Stimulated activated CD4-positive, alpha-beta T cell treated with anti-CD3 and anti-CD28 coated beads, Interleukin-1b, Interleukin-23, amount 100 ng/mL, for 24 hours (primary cell): ENCODE measurements at places on chromosomes 12 and 14.

- no peak for DNase-seq
Measured at GRCh38 chr12:9977916-9978315, 6.7 kb downstream of the CLEC12A start.

DNA sequence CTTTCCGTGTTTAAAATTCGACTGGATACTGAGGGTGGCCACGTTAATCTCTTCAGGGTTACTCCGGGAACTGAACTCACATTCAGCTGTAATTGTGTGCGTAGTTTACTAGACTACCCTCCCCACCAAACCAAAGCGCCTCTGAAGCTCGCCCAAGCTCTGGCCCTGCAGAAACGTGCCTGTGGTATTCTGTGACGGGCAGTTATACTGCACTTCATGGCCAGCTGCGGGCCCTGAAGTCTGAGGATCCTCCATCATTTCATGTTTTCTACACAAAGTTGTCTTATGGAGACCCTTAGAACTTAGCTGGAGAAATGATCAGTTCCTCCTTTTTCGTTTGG is 688 bp downstream of the ZNF26 start:
- no peak for DNase-seq

DNA sequence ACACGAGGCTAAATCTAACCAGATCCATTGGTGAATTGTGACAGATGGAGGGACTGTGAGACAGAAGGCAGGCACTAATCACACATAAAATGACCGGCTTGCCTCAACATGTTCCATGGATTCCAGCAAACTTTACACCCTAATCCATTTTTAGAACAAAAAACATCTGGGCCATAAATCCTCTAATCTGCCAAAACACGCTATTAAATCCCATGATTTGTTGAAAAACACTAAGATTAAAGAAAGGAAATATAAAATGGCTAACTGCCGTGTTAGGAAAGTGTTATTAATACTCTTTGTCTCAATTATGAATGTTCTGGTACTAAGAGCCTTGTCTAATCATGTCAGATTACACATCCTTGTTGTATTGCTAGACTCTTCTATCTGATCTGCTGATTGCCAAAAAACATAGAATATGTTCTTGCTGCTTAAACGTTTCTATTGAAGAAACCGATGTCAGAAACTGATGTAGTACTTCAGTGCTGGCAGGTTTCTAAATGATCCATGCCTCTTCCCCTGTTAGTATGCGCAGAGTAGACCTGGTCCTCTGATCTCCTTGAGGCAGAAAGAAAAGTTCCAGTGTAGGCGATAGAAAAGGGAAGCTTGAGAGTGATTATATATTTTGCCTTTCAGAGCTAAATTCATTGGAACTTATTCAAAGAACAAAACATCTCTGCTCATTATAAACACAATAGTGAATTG is 384.9 kb downstream of the SOX5 start:
- no peak for DNase-seq

GRCh38 chr12:92030618-92031017 is 115.0 kb downstream of the BTG1 start:
- no peak for DNase-seq

GRCh38 chr14:76761960-76762410 is 717 bp downstream of the VASH1 start:
- no peak for DNase-seq

DNA sequence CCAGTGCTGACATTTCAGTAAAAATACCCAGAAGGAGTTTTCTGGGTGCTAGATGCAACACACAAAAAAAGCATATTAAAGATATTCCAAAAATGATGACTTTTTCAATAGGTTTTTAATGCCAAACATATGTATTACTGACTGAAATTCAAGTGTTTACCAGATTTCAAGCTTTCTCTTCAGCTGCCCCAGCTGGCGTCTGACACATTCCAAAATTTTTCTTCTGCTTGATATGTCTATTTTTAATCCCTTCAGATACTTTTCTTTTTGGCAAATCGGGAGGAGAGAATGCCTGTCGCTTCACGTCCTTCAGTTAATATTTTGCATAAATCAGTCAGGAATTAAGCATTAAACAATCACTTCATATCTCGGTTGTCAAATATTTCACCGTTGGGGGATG is 7.1 kb upstream of the CCDC60 start:
- no peak for DNase-seq

DNA sequence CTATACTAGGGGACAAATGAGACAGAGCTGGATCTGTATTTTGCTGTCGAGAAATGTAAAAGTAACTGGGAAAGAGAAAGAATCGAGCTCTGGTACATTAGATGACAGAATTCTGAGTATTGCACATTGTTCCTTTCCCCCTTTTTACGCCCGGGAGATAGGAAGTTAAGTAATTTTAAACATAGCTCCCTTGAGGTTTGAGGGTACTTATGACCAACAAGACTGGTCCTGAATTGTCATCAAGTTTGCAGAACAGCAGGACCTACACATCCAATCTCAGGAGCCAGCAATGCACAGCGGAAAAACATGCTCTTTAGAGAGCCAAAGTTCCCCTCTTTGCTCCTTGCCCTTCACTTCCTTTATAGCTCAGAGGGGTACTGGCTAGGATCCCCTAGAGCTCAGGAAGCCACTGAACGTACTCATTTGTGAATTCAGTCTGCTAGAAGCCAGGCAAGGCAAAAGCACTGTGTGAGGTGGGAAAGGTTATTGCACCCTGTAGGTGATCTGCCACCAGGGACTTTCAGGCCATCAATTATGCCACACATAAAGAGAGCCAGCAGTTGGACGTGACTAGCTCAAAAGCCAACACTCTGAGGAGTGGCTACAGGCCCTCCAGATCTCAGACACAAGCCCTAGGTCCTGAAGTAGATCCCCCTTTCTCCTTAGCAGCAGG is 333.8 kb downstream of the KCNH5 start:
- DNase-seq, result no peak

DNA sequence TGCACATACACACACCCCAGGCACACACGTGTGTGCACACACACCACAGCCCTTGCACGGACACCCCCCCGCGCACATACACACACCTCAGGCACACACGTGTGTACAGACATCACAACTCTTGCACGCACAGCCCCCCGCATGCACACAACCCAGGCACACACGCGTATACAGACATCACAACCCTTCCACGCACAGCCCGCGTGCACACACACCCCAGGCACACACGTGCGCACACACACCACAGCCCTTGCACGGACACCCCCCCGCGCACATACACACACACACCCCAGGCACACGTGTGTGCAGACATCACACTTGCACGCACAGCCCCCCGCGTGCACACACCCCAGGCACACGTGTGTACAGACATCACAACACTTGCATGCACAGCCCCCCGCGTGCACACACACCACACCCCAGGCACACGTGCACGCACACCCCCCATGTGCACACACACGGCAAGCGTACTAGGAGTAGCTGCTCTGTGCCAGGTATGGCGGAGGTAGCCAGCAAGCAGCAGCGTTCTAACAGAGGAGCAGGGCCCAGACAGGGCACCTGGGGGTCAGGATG is 18.2 kb upstream of the ANKLE2 start:
- no peak for DNase-seq

- DNase-seq, result no peak
Measured at GRCh38 chr14:104520620-104521410, 58.7 kb upstream of the C14orf180 start.

DNA sequence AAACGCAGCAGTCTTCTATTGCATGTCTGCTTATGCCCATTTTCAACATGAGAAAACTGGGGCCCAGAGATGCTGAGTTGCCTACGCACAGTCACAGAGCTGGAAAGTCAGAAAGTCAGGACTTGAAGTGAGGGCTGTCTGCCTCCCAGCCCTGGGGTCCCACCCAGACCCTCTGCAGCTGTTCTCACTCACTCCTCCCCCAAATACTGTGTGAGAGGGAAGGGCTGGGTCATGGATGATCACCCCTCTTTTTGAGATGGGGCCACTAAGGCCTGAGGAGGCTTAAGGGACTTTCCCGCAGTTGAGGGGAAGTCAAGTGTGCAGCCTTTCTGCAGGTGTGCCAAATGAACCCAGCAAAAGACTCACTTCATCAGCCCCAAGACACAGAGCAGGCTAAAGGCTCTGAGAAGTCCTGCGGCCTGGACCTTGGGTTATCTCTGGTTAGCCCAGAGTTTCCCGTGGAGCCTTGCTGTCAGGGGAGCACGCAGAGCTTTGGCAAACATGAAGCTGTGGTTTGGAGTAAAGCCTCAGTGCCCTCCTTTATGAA is 18.7 kb downstream of the DTX1 start:
- no peak for DNase-seq

DNA sequence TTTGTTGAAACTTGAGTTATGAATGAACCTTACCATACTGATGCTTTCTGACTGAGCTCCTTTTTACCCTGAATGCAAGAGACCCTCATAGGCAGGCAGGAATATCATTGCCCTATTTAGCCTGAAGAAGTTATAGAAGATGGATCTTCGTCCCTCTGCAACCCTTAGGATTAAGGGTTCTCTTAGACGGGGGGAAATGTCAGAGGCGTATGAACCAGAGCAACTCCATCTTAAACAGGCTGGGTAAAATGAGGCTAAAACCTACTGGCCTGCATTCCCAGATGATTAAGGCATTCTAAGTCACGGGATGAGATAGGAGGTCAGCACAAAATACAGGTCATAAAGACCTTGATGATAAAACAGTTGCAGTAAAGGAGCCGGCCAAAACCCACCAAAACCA is 7.5 kb downstream of the ATF1 start:
- DNase-seq, result no peak

DNA sequence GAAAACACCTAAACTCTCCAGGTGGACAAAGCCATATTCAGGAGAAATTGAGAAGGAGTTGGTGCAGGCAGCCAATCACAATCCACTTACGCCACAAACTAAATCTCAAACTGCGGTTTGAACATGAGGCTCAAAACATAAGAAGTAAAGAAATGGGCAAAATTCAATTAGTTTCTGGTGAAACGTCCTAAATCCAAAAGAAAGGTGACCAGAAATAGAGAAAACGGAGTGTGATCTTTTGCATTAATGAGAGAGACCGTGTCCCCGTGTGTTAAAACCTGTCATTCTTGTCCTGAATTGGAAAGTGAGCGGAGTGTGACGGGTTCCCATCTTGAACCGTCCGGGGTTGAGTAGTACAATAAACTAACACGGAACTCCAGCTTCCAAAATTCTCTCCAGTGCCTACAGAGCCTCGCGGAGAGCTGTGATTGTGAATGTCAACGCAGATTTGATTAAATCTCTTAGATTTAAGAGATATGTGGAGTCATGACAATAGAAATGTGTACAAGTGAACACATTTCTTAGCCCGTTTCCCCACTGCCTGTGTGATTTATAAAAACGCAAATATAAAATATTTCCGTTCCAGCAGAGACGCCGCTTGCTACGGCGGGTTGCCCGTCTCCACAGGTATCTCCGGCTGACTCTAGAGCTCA is 595 bp upstream of the METAP2 start:
- DNase-seq, result no peak

GRCh38 chr14:103372552-103373304 is 12.5 kb upstream of the MARK3 start:
- DNase-seq, result no peak

- DNase-seq, result no peak
Measured at GRCh38 chr12:61272441-61272840, 987.8 kb upstream of the USP15 start.

- DNase-seq, result no peak
Measured at GRCh38 chr14:30445011-30445793, 113.8 kb upstream of the G2E3 start.

DNA sequence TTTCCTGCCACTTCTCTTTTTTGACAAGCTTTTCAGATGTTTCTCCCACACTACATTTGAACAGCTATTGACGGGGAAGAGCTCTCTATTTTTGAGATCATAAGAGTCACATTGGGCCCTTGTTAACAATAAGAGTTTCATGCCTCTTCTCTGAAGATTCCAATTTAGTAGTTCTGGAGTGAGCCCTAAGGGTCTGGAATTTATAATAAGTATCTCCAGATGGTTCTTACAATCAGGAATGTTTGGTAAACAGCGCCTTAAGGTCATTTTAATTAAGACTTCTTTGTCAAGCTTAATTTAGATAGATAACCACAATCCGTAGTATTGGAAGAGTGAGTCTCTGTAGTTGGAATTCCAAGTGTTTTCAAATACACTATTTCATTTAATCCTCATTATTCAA is 60.6 kb upstream of the HECTD1 start:
- no peak for DNase-seq

- no peak for DNase-seq
Measured at GRCh38 chr12:1676043-1676442, 14.8 kb upstream of the ADIPOR2 start.

DNA sequence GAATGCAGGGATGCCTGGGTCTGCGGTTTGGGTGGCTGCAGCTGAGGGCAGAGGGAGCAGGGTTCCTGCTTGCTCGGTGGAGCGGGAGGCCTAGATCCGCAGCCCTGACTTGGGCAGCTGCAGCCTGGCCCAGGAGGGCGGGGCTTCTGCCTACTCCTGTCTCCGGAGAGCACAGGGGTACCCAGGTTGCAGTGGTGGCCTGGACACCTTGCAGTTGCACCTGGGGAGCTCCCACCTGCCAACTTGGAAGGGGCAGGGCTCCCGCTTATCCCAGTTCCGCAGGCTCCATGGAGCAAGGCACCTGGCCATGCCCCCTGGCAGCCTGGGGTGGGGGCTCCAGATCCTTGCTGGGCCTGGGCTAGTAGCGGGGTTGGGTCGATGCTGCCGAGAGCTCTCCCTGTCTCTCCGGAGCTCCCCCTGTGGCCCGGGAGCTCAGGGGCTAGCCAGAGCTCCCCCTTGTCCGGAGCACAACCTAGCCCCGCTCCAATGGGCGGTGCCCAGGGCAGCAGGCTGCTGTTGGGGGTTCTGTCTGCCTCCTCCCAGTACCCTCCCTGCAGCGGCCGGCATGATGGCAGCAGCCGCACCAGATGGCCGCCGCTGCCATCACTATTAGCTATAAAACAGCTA is 136.4 kb downstream of the PTPRR start:
- no peak for DNase-seq

GRCh38 chr12:1391722-1392121 is 202.7 kb downstream of the FBXL14 start:
- DNase-seq, result no peak

DNA sequence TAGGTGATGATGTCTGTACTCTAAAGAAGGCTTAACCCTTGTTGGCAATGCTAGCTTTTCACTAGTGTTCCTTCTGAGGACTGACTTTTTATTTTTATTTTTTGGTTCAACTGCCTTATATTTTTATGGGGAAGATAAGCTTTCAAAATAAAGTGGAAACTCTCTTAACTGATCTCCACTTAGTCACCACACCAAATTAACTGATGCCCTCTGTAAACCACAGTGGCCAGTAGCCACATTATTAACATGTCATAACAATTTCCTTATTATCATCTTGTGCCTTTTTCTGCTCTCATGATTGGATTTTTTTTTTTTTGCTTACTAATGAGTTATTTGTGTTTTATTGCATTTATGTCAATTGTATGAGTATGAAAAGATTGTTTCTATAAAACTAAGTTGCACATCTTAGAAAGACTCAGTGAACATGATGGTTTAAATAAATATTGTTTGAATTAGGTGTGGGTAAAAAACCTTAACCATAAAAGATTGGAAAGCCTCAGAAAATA is 56.9 kb downstream of the SCFD1 start:
- no peak for DNase-seq

DNA sequence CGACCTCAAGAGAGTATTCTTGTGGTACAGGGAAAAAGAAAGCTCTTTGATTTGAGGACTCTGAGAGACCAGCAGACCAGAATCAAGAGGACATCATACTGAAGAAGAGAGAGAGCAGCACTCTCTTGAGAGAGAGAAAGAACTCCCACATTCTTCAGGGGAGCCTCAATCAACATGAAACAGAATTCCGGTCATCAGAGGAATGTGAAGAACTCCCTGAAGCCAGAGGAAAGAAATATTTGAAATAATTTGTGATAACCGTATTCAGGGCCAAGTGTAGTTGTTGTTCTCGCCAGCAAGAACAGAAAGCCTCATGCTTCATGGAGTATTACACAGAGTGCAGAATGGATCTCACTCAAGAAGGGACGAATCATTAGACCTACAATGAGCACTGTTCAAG is 363.8 kb upstream of the TMEM132C start:
- no peak for DNase-seq
